ENCODE measurements at places on chromosomes 7 and 10.

DNA sequence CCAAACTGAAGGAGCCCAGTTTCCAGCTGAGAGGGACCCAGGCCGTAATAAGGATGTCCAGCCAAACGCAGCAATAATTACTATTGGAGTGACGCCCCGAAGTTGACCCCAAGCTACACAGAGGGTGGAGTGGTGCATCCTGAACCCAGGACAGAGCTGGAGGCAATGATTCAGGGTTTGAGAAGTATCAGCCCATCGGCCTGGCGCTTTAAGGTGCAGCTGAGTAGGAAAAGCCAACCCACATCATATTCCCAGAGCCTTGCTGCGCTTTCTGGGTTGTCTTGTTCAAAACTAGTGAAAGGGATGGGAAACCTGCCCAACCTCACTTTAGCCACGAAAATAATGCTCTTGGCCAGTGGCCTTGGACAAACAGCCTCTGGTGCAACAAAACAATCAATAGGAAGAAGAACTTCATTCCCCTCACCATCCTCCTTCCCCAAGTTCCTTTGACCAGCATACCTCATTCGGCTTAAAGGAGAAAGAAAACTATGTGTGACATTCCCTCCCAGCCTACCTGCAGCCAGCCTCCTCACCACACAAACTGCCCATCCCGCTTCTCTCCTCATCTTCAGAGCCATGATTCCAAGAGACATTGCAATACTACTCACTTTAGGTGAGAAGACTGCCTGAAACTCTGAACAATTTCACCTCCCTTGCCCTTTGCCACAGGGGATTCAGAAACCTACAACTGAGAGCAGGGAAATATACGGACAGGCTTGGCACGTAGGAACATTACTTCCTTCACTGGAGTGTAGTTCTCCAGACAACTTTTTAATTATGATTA, 217.2 kb upstream of the MKLN1 start:
- DNase-seq, result peak; percentile 66

DNA sequence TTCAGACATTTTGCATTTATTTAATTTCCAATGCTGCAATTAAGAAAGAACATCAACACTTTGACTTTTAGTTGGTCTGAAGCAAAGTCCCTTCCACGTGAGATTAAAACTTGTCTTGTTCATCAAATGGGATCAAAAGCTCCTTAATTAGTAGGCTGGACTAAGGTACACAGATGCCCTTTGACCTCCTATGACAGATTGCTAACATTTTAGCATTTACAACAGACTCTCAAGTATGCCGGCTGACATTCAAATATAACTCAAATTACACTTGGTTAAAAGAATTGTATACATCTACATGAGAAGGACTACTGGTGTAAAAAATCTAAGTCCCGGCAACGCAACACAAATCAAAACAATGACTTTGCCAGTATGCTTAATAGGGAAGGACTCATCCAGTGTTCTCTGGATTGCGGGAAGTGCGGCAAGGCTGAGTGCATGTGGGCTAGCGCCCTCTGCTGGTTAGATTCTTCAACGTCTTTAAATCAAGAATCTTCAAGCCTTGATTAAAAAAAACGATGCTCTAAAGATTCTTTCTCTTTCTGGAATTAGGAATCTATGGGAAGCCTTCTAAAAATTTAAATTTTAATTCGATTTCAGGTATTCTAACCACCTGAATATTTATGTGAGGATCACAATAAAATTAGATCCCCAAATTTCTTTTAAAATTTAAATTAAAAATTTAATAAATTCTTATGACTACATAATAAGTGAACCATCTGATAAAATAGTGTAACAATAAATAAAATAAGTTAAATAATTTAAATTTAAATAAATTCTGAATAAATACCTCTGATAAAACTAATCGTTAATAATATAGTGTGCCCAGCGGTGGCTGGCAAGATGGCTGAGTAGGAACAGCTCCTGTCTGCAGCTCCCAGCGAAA, 444.7 kb downstream of the DGKB start:
- DNase-seq, result peak; percentile 80

- DNase-seq, result no peak
Measured at GRCh38 chr10:127198307-127198706, 1.9 kb upstream of the INSYN2A start.

- no peak for DNase-seq
Measured at GRCh38 chr10:34147641-34148304, 667.3 kb downstream of the PARD3 start.

DNA sequence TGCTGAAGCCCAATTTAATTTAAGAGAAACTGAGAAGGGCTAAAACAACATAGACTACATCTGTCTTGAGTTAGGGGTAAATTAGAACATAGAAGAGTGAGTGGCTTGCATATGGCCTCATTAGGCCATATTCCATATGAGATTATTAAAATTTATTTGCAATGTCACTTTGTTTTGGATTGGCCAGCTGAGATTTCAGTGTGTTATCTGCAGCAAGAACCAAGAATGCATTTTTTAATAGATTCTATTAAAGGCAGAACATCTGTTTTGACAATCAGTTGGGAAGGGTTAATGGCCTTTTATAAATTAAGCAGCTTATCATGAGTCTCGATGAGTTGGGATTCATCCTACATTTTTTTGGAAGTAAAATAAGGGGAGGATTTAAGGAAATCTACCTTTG, 236.2 kb downstream of the DGKB start:
- DNase-seq, result no peak

DNA sequence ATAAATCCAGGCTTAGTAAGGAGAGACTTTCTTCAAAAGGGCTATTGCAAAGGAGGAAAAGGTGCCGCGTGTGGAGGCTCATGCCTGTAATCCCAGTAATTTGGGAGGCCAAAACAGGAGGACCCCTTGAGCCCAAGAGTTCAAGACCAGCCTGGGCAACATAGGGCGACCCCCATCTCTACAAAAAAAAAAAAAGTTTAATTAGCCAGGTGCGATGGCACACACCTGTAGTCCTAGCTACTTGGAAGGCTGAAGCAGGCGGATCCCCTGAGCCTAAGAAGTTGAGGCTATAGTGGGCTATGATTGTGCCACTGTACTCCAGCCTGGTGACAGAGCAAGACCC, 32.2 kb downstream of the TMEM130 start:
- DNase-seq, result no peak

GRCh38 chr10:2839081-2839725, 228.1 kb upstream of the PFKP start:
- DNase-seq, result peak; percentile 1

DNA sequence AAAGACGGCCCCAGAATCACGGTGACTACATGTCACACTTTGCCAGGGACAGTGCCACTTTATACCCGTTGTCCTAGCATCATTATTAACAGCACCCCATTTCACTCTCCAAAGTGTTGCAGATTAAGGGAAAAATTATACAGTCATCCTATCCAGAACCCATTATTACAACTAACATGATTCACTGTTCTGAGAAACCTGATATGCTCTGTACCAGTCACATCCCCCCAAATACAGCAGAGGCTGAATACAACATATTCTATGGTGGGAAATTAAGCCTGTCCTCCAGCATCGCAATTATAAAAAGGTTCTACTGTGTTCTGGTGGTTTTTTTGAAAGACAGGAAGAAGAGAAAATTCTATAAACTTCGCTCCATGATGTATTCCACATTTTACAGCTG, 162.1 kb downstream of the JAZF1 start:
- DNase-seq, result no peak

All from AG10803 (cell line).